ENCODE measurements at places on chromosomes 13 and 19.

- no peak for DNase-seq
These were observed 238.3 kb upstream of the KLF12 start for GRCh38 chr13:74372511-74372910.

GRCh38 chr19:50645107-50645506 is 4.1 kb upstream of the C19orf81 start:
- DNase-seq: no peak

DNA sequence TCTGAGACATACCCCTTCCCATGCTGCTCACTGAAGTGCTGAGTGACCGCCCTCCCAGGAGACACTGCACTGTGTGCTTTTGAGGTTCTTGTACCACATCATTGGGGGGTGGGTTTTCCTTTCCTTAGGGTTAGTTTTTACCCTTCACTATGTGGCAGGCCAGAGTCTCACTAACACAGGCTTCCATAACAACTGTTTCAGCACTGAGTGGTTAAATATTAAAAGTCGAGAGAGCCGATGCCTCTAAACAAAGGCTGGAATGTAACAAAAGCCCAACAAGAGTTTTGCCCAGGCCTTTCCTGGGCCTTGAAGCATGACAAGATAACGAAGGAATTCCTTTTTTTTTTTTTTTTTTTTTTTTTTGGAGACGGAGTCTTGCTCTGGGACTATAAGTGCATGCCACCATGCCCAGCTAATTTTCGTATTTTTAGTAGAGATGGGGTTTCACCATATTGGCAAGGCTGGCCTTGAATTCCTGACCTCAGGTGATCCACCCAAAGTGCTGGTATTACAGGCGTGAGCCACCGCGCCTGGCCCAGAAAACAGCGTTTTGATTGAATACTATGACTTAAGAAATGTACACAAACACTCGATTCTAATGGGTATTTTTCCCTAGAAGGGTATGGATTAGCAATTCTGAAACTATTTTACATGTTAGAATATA is 46.5 kb downstream of the ZNF823 start:
- DNase-seq: no peak

DNA sequence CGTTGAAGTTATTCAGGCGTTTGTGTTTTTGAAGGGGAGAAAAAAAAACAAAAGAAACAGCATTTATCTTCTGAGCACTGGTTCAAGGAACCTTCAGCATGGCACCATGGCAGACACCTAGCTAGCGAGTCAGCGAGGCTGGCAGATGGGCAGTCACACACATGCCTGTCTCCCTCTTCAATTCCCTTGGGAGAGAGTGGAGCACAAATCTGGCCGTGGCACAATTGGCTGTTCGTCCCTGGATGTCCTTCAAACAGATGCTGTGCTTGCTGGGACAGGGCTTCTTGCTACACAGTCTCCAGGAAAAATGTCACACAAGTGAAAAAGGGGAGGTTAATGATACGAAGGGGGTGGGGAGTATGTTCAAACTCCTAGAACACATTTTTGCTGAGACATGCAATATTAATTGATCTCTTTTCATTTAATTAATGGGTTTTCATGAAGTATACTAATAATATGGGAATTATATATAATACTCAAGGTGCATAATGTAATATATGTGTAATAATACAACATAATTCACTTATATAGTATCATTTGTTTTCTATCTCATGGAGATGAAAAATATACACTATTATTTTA is 1674.5 kb upstream of the SLC10A2 start:
- DNase-seq: no peak

GRCh38 chr13:51266642-51267041 is 44.4 kb downstream of the FAM124A start:
- DNase-seq: no peak

GRCh38 chr13:91785431-91786119 is 387.2 kb downstream of the GPC5 start:
- DNase-seq: no peak

DNA sequence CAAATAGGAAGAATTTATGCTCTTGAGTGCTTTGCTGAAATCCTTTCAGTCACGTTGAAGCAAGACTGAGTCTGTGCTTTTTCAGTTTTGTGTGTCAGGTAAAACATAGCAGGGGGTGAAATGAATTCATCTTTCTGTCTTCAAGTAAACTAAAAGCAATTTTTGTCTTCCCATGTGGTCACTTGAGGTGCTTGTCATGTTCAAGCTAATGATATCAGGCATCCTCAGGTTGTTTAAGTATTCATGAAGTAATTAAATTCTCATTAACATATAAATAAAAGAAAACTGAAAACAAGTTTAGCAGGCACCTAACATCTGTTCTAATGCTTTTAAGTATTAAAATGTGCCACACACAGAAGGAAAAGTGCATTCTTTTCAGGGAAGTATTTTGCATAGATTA is 2701.3 kb downstream of the PCDH9 start:
- DNase-seq: no peak

- DNase-seq: no peak
These were observed 81.0 kb upstream of the SLC7A1 start for GRCh38 chr13:29676535-29676934.

- DNase-seq: no peak
These were observed 209.6 kb downstream of the KLF12 start for GRCh38 chr13:73924607-73925006.

GRCh38 chr19:823565-824121 is 1.9 kb upstream of the PLPPR3 start:
- no peak for DNase-seq

DNA sequence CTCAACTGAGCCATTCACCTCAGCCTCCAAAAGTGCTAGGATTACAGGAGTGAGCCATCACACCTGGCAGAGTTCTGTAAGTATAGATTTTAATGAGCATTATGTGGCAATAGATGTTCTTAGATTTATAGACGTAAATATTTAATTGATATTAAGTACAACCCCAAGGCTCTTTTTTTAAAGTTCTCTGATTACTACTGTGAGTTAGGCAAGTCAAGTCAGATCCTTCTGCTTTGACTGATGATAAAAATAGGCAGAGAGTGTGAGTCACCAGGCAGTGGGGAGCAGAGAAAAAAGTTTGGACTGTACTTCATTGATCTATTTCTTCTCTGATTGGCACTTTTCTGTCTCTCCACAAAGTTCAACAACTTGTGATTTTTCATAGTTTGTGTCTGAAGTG is 1379.9 kb downstream of the UQCRFS1 start:
- no peak for DNase-seq
